Heart left ventricle (tissue), 16 donors: ENCODE measurements at places on chromosomes 3 and 15. TPM values are rescaled to one million over a fixed set of nuclear protein-coding genes. Genes with fewer than 3 reads are reported as not detected.

GRCh38 chr3:47954567-47954966 is 61.6 kb downstream of the MAP4 start:
- no peak for DNase-seq

GRCh38 chr3:38471260-38471857 is 17.7 kb downstream of the ACVR2B start:
- no peak for DNase-seq

DNA sequence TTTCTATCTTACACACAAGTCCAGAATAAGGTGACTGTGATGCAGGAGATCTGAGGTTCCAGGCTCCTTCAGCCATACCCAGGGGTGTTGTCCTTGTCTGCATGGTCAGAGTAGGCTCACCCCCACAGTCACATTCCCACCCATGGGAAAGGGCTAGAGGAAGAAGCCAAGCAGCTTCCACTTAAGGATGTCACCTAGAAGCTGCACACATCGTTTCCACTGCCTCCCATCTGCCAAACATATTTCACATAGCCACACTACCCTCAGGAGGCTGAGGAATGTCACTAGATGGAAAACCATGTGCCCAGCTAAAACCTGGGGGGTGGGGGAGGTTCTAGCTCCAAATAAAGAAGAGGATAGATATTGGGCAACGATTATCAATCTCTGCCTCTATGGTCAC is 58.1 kb downstream of the TMEM39A start:
- DNase-seq = no peak

LRRC3B gene
- 0.11 TPM for polyA plus RNA-seq

C3orf22 gene
- not detected for polyA plus RNA-seq

DNA sequence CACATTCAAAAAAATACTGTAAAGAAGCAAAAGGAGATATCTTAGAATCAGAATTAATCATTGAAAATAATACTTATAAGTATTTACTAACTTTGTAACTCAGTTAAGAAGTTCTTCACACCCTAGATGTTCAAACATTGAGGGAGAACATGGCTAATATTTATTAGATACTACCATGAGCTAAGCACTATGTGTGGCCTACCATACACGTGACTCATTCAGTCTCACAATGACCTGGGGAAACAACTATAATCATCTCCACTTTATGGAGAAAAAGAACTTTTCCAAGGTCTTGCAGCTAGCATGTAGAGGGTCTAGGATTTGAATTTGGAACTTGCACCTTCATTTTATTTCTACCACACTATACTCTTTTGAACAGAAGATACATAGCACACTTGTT is 361.9 kb upstream of the CFAP20DC start:
- DNase-seq = no peak

- DNase-seq = no peak
These were observed 56.8 kb upstream of the TPM1 start for GRCh38 chr15:62985768-62986167.

MASP1 gene
- polyA plus RNA-seq = 84.1 TPM

RTP3 gene
- not detected for polyA plus RNA-seq

CIAO2A gene
- 114 TPM for polyA plus RNA-seq

DNA sequence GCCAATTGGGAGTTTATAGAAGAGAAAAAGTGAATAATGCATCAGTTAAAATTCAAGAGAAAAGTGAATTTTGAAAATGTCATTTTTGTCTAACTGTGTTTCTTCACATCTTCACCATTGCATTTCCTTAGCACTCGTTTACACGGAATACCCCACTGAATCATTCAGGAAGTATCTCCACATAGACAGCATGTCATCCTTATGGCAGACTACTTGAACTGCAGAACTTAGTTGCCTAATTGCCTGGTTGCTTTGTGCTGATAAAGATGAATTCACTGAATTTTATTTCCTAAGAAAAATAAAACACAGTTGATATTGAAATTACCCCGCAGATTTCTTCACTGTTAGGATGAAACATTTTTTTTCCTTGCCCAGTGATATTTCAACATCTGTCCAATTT is 627.1 kb downstream of the ROBO1 start:
- DNase-seq = no peak

DNA sequence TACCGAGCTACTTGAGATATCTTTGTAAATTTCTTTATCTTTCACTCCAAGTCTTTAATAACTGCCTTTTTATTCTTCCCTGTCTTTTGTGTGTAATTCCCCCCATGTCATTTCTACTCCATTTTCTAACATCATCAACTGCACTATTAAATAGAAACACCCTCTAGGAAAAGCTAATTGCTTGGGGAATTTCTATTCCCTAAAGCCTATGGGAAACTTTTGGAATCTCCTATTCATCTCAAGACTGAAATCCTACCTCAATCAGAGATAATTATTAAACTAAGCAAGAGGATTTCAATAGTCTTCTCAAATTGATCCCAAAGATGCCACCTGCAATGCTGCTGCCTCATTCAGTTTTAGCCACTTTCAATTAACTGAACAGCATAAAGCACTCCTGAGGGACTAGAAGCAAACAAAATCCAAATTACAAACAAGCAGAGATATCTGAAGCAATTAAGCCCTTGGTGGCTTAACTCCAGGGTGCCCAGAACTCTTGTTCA is 598.7 kb downstream of the IGSF11 start:
- DNase-seq = no peak
